ENCODE measurements at places on chromosomes 5 and 9. TPM values are rescaled to one million over a fixed set of nuclear protein-coding genes. Genes with fewer than 3 reads are reported as not detected.
A peak's percentile ranks its signal among the peaks of the same experiment; 100 is the strongest.

- no peak for DNase-seq
Measured at GRCh38 chr9:90616806-90617205, 25.8 kb downstream of the DIRAS2 start.

GRCh38 chr9:120902569-120903535 lies 23.7 kb downstream of the TRAF1 start:
- DNase-seq = no peak

GRCh38 chr5:63963080-63963735 lies 963 bp upstream of the HTR1A start:
- DNase-seq = peak; percentile 72

GRCh38 chr5:73550016-73550415 lies 15.4 kb downstream of the ANKRA2 start:
- DNase-seq = no peak

PTBP3 gene
- total RNA-seq = 133 TPM

DNA sequence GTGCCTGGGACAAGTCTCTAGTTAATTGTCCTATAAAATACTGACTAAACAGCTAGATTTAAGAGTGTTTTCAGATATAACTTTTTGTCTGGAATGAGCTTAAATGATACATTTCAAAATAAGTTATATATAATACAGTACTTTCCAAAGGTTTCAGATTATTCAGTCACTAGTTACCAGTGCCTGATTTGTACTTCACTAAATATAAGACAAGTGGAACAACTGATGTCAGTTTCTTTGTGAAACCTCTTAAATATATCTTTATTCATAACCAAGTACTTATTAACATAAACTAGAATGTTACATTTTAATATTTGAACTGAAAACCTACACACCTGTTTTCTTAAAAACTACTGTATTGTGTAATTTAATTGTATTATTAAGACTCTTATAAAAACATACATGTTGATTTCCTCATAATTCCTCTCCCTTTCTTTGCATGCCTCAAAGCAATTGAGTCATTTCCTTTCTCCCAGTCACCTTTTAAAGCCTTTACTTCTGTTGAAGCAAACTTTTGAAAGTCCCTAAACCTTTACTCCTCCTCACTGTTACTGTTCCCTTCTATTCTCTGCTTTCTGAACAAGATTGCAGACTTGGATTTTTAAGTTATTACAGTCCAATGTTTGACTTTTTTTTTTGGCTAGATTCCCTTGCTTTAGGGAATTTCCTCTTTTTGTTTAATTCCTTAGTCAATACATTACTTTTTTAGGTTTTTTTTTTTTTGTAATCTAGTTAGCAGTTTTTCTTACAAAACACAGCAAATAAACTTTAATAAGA lies 8.7 kb upstream of the SEMA6A start:
- peak; percentile 82 for DNase-seq

KIF4B gene
- total RNA-seq = 0.05 TPM

DNA sequence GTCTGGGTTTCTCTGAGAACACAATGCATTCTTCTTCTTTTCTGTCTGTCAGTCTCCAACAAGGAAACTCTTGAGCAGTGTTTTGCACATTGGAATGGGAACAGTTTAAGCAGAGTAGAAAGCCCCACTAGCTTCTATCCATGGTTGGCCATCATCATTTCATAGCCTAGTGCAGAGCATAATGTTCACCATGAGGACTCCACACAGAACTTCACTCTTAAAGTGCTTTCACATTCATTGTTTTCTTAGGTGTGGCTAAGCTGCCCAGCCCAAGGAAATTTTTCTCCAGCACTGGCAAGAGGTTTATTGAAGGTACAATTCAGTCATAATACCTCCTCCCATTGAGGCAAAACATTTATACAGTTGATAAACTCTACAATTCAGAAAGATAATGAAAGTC lies 503.0 kb upstream of the CD180 start:
- peak; percentile 9 for DNase-seq

CARD19 gene
- 71.7 TPM for total RNA-seq

PCDHA9 gene
- total RNA-seq = not detected

ADAMTS13 gene
- total RNA-seq = 6.0 TPM

DNA sequence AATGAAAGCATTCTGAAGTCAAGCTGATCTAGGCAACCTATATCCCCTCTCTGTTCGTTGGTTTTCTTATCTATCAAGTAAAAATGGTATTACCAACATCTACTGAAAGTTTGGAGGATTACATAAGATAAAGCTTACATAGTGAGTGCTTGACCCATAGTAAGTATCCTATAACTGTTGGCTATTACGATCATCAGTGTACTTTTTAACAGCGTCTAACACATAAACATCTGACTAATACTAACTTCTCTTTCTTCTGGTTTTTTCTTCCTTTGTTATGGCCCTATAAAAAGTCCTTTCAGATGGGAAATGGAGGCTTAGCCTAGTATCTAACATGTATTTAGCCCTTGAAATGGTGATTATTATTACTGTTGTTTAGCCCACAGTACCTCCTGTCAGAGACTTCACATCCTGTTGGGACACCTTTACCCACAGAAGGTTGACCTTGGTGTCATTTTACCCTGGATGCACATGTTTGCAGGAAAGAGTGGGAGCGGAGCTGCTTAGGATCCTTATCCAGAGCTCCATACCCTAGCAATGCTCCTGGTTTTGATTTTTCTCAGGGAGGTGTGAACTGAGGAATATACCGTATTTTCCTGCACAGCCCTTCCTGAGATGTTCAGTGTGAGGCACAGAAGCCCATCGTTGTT lies 6.0 kb downstream of the INSYN2B start:
- no peak for DNase-seq

- DNase-seq = no peak
Measured at GRCh38 chr5:123182072-123182471, 93.0 kb downstream of the PRDM6 start.

DNA sequence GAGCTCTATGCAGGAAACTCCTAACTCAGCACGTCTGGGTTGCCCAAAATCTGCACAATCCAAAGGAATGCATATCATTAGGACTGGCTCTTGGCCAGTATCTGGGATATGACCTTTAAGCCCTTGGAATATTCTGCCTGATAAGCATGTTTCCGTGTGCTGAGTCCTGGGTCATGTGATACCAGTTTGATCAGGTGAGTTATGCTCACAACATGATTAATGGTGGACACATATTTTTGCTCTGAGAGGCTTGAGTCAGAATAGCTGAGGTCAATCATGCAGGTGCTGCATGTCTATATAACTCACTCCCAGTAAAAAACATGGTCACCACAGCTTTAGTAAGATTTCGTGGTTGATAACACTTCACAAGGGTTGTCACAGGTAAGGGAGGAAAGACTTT lies 408.8 kb downstream of the YTHDC2 start:
- DNase-seq = peak; percentile 10

DNA sequence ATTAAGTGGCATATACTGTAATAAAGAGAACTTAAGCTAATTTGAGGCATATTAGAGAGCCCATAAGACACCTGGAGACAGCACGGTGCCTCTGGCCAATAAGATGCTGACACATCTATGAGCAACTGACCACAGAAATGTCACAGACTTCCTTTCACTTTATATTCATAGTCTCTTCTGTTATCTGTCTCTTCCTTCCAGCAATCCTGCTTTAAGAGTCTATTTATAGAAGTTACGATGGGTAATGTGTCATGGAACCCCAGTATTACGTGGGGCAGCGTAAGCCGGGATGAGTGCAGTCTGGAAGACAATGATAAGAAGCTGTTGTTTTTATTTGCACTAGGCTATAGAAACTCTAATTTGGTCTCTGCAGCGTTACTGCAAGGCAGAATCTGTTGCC lies 136.8 kb downstream of the CFAP90 start:
- DNase-seq = no peak

PFDN1 gene
- 107 TPM for total RNA-seq

DNA sequence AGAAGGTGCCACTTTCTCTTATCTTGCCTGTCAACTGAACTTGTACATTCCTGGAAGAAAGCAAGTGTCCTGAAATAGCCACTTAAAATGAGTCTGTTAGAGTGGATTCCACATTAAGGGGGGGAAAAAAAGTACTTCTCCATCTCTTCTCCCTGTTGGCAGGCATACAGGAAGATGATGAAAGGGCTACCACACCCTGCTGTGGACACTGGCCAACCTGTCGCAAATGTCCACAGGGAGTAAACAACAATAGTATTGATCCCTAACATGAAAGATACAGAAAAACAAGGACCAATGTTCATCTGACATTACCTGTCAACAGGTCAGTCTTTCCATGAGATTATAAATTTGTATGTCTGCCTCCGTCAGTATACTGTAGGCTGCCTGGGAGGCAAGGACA lies 265.1 kb upstream of the MAP3K1 start:
- DNase-seq = no peak

GRCh38 chr9:106287731-106288130 lies 575.2 kb upstream of the ZNF462 start:
- no peak for DNase-seq

ADAMTS2 gene
- 2.8 TPM for total RNA-seq

DNA sequence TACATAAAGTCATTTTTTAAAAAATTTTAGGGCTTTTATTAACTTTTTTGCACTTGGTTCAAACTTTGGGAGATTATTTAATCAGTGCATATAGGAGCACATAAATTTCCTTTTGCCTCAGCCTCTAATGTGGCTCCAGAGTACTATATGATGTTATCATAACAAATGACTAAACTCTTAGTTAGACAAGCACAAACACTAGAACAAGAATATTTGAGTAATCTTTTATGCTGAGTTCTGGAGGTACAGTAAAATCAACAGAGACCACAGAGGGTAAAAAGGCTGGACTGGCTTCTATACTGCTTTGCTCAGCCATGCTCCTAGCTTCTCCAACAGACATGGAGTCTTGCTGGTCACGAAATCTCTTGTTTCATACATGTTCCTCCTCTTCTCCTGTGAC lies 52.5 kb upstream of the SGCD start:
- no peak for DNase-seq

GRCh38 chr9:33129251-33129885 lies 37.8 kb downstream of the B4GALT1 start:
- no peak for DNase-seq

GRCh38 chr5:68994645-68995044 lies 99.2 kb upstream of the SLC30A5 start:
- no peak for DNase-seq

DNA sequence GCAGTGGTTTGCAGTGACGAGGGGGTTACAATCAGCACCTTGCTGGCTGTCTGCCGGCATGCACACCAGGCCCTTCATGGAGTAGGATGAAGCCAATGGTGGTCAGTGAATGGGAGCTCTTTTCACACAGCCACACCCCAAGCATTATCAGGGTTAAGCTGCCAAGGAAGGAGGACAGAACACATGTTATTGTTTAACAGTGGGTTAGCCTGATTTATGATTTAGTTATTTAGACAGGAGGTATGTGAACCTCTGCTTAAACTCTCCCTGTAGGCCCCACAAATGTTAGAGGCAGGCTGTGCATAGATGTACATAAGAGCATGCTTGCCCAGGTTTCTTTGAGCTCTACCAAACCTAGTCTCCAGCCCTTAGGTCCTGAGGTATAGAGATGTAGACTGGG lies 262.9 kb downstream of the SPOCK1 start:
- DNase-seq = peak; percentile 11

GRCh38 chr5:38533286-38534155 lies 22.9 kb downstream of the LIFR start:
- no peak for DNase-seq

GRCh38 chr5:149807176-149807575 lies 77.1 kb downstream of the PPARGC1B start:
- no peak for DNase-seq

JAK2 gene
- total RNA-seq = 12.0 TPM

GRCh38 chr9:6924988-6925563 lies 167.3 kb downstream of the KDM4C start:
- no peak for DNase-seq

RNF183 gene
- 0.80 TPM for total RNA-seq

GRCh38 chr9:17938035-17938655 lies 359.3 kb downstream of the SH3GL2 start:
- DNase-seq = no peak

GRCh38 chr5:76086095-76086494 lies 2.9 kb downstream of the SV2C start:
- DNase-seq = no peak

DNA sequence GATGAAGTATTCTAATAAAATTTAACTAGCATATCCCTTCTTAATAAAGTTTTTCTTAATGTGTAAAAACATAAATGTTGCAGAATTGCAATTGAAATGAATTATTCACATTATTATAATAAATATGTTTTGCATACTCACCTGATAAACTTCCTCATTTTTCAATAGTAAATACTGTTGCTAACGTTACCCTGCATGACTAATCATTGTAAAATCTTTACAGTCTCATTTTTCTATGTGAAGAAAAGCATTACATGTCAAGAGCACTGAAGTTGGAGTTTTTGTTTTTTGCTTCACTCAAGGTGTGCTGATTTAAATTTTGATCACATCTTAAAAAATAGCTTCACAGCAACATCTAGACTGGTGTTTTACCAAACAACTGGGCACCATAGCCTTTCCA lies 157.2 kb upstream of the CDH18 start:
- DNase-seq = no peak

ADGRD2 gene
- not detected for total RNA-seq

DNA sequence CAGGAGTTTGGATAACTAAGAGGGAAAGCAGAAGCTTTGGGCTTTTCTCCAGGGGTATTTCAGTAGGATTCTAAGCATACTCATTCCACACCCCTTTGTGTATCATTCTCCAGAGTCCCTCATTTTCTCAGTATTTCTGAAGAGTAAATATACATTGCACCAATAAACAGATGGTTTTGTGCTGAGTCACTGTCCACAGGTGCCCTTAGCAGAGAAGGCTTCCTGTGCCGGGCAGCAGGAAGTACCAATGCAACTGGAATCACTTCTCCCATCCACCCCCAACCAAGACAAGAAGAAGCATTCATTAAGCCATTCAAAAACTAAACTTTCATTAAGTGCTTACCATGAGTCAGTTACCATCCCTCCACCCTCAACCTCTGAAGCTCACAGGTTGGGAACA lies 3.6 kb upstream of the CCNJL start:
- peak; percentile 95 for DNase-seq

SLC6A19 gene
- total RNA-seq = not detected

- peak; percentile 68 for DNase-seq
Measured at GRCh38 chr9:112097712-112098688, 77.1 kb downstream of the SUSD1 start.

TIMD4 gene
- total RNA-seq = 0.35 TPM

MLANA gene
- not detected for total RNA-seq
